ENCODE measurements at places on chromosomes 13 and 19.

- no peak for DNase-seq
Measured at GRCh38 chr13:112441226-112441625, 65.1 kb downstream of the SPACA7 start.

GRCh38 chr19:51473009-51473707 is 5.2 kb upstream of the CEACAM18 start:
- peak; percentile 81 for DNase-seq

DNA sequence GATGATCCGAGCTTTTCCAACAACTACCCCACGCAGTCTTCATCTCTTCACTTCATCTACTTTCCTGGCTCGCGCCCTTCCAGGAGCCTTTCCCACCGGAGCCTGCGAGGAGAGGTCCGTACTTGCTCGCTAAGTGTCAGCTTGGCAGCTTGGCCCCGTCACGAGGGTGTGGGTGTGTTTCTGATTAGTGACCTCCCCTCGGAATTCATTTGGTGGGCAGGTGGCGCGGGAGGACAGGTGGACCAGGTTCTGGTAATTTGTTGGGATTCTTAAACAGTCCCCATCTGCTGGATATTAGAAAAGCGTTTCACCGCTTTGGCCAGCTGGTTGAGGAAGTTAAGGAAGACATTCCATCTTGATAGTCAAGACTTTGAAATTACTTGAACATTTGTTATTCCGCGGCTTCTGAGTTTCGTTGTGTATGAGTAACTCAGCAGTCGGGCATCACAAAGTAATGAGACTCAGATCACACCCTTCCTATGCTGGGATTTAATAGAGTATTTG is 515 bp downstream of the UFM1 start:
- DNase-seq, result peak; percentile 27

GRCh38 chr19:6774821-6775707 is 2.6 kb downstream of the VAV1 start:
- DNase-seq, result no peak

DNA sequence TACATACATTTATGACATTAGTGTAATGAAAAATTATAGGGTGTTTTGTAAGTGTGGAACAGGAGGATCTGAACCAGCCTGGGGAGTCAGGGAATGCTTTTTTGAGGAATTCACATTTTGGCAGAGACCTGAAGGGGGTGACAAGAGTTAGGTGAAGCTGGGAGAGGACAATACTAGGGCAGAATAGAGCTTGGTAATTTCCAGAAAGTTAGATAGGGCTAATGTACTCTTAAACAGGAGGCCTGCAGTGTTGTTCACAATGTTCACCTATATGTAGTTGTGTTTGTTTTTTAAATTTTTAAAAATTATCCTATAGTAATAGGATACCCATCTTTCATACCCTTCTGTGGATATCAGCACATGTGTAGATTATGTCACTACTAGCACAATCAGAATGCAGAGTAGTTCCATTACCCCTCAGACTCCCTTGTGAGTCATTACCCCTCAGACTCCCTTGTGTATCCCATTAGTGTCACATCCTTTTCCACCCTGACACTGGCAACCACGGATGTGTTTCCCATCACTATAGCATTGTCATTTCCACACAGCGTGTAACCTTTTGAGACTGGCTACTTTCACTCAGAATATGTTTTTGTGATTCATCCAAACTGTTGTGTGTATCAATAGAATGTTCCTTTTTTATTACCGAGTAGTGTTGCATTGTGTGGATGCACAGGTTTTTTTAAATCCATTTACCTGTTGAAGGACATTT is 43.1 kb downstream of the PCCA start:
- DNase-seq, result no peak

DNA sequence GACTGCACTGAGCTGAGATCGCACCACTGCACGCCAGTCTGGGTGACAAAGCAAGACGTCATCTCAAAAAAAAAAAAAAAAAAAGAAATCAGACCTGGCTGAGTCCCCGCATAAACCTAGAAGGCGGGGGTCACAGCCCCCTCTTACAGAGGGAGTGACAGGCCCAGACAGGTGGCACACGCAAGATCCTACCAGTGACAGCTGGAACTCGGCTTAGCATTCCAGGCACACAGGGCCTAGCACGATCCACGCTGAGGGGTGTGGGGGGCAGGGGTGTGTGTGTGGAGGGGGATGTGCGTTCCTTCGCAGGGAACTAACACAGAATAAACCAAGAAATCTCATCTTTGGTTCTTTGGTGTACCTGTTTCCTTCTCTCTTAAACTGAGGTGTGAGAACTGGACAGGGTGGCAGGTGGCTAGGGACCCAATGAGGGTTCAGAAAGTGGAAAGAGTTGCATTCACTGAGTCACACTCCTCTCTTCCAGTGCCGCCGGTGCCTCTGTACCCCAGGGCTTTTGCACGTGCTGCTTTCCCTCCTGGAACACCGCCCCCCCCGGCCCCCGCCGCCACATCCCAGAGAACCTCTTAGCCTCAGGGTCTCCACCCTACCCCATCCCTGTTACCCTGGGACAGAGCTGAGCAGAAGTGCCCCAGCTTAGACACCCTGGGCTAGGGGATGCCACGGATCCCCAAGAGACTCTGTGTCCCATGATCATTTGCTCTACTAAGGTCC is 5.0 kb downstream of the SGTA start:
- no peak for DNase-seq

GRCh38 chr19:364496-365287 is 20.1 kb upstream of the MIER2 start:
- DNase-seq, result no peak

DNA sequence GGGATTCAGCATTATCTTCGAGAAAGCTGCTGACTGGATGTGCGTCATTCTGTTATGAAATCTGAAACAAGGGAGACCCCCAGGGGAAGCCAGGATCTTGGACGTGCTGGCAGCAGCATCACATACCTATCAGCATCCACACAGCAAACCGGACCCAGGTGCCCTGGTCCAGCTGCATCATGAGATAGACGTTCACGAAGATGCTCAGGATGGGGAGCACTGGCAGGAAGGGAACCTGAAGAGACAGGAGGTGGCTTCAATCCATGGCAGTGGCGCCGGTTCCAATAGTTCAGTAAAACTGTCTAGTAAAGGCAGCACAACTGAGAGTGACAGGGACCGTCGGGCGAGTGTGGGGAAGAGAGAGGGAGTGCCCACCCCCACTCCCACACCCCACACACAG is 79.5 kb downstream of the SLC7A1 start:
- DNase-seq, result no peak

DNA sequence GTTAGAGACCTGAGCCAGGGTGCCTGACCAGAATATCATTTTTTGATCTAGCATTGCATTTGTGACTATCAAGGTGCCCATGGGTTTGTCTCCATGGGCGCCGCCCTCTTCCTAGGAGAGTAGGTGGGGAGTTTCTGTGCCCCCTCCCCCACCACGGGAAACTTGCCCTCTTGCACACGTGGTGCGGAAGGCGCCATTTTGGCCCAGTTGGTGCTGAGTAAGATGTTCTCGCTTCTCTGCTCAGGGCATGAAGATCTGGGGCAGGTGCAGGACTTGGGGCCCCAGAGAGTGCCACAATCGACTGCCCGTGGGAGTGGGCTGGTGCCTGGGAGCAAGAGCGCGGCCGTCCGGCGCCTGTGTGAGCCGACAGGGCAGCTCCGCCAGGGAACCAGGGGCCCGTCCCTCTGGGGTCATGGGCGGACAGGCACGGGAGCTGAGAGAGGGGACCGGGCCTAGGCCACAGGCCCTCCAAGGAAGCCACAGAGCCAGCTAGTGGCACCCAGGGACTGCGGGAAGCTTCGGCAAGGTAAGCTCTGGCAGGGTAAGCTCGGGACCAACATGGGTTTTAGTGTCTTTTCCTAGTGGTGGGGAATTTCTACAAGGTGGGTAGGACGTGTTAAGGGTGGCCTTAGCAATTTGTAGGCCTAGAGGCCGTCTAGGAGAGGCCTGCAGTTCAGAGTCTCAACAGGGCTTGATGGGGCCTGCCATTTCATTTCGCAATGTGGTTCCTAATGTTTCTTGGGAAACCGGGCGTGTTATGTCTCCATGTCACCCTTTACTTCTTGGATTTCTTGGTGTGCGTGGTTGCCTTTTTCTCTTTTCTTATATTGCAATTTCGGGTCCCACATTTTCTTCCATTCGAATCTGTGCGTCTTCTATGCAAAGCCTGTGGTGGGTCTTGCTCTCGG is 14.5 kb downstream of the SACS start:
- no peak for DNase-seq

DNA sequence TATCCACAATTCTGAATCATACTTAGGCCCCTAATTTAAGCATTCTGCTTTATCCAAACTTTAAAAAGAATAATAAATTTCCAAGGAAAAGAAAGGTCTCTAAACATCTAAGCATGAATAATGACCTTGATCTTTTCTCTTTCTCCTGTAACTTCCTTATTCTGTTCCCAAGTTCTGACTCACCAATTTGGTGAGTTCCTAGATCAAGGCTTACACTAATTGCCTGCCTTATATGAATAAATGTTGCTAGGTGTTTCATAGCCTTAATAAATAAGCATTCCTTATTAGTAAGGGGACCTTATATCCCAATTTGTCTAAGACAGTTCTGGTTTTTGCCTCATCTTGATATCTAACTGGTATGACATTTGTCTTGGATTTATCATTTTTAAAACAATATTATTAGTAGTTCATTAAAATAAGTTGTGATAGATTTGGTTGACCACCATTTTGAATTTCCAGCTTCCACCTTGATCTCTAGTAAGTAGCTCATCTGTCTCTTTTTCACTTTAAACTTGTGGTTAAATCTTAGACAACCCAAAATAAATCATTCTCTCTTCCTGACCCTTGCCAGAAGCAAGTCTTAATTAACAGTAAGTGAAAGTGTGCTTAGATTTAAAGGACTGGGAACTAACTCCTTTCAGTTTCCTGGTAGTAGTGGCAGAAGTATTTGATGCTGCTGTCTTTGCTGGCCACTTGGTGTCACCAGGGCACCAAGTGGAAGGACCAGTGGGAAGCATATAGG is 121.2 kb upstream of the MLNR start:
- no peak for DNase-seq

DNA sequence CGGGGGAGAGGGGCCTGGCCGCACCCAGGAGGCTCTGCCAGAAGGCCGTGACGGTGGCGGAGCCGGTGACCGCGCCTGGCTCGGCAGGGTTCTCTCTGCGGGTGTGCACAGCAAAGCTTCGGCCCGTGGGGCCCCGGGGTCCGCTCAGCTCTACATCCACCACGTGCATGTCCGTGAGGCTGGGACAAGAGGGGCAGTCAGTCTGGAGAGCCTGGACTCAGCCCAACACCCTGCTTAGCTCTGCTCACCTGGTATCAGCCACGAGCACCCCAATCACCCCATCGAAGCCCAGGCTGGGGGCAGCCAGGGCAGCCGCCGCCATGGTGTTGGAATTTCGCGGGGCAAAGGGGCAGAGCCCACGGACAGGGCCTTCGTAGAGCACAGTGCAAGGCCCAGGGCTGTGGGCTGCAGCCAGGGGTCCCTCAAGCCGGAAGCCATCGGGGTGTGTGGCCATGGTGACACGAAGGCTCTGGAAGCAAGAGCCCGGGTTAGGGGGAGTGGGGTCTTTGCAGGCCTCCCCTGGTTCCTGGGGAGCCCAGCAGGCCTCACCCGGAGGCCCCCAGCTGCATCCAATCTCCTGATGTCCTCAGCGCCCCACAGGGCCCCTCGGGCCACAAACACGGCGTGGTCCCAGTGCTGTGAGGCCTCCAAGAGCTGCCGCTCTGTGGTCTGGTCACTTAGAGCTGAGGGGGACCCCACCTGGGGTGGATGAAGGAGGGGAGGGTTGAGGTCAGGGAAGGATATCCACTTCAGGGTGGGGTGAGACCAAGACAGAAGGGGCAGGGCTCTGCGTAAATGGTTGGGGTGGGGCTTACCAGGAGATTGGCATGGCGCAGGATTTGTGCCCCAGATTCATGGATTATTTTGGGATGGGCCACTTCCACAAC is 1.4 kb downstream of the ASPDH start:
- no peak for DNase-seq

- no peak for DNase-seq
Measured at GRCh38 chr13:41696163-41697003, 239.0 kb downstream of the RGCC start.

DNA sequence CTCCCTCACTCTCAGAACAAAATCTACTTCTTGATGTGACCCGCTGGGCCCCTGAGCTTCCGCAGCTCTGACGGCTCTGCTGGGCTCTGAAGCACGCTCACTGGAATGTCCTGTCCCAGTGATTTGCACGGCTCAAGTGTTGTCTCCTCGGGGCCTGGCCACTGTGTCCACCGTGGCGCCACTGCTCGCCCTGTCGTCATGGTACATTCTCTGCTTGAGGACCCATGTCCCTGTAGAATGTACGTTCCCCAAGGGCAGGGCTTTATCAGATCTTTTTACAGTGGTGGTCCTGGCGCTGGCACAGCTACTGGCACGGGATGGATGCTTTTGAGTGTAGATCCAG is 12.1 kb downstream of the KLHL26 start:
- no peak for DNase-seq

DNA sequence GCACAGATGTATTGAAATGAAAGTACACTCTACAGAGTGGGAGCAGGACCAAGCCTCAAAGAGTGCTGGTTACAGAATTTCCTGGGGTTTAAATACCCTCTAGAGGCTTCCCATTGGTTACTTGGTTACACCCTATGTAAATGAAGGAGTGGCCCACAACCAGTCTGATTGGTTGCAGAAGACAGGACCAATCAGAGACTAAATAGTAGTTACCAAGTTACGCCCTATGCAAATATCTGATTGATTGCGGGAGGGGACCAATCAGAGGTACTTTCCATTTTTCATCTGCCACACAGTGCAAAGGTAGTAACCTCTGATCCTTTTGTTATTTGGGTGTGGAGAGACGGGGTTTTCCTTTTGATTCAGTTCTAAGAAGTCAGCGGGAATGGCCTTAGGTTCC is 5.5 kb upstream of the ZFP82 start:
- DNase-seq, result no peak

DNA sequence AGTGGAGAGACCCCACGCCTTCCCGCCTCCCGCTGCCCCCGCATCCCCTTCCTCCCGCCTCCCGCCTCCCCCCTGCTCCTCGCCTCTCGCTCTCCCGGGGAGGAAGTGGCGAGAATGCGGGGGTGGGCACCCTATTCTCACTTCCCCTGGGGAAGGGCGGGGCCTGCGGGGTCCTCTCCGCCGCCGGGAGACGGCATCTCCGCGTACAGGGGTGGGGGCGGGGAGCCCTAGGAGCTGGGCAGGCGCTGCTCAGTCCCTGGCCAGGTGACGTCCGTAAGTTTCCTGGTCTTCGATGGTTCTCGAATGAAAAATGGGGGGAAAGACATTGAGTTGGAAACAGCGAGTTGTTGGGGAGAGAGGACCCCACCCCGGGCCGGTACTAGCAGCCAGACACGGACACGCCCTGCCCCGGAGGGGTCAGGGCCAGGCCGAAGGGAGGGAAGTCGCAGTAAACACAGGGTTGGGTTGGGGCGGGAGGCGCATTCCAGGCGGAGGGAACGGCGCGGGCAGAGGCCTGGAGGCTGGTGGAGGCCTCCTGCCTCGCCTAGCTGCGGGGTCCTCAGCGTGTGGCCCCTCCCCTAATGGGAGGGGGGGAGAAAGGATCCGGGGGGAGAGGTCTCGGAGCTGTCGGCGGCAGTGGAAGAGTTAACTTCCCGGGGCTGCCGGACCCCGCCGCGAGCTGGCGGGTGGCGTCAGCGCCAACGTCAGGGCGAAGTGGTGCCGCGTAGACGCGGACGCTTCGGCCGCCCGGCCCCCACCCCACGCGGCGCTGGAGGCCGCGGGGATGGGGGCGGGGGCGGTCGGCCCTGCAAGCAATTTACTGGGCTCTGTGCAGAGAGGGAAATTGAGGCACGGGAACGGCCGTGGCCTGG is 10.4 kb upstream of the JUND start:
- DNase-seq, result peak; percentile 65

All from stimulated activated CD8-positive, alpha-beta memory T cell treated with anti-CD3 and anti-CD28 coated beads, Interleukin-15, amount 100 ng/mL, for 24 hours (primary cell).